Heart right ventricle (tissue), 16 donors: ENCODE measurements at places on chromosomes 5 and 9.

- H3K4me1 ChIP-seq, result no peaks in the 10 kb centered on the region
- peak; percentile 9 for DNase-seq
- H3K4me3 ChIP-seq, result no peak overlapping the region
- H3K36me3 ChIP-seq, result no peaks in the 10 kb centered on the region
- H3K27ac ChIP-seq, result no peak overlapping the region
Observed at GRCh38 chr5:128674837-128675446, 136.9 kb upstream of the FBN2 start.

DNA sequence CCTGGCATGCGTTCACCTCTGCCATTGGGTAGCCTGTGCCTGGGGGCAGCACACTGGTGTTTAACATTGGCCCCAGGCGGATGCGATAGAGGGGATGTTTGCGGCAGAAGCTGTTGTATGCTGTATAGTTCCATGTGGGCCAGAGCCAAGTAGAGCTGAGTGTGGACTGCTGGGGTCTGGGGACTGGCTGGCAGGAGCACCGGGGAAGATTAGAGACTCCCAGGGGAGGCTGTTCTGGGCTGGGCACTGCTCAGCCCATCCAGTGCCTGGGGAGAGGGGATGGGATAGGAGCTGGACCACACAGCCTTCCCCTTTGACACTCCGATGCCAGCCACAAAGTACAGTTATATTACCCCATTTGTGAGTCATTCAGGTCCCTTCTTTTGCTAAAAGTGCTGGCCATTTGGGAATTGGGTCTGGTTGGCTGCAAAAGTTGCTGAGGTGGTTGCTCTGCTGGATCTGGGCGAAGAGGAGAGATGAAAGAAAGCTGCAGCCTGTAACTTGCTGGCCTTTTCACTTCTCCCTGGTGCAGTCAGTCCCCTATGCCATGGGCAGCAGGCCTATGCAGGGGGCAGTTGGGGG, 73.8 kb downstream of the RGS3 start:
- H3K4me3 ChIP-seq, result no peak overlapping the region
- peak overlapping the region; percentile 80 for H3K27ac ChIP-seq
- peaks cover 90% of the 10 kb centered on the region for H3K4me1 ChIP-seq
- H3K27me3 ChIP-seq, result no peaks in the 10 kb centered on the region
- DNase-seq, result no peak

GRCh38 chr9:87665505-87665904, 60.4 kb upstream of the CTSL start:
- no peaks in the 10 kb centered on the region for H3K27me3 ChIP-seq
- DNase-seq, result no peak
- H3K36me3 ChIP-seq, result no peaks in the 10 kb centered on the region
- no peaks in the 10 kb centered on the region for H3K4me1 ChIP-seq
- H3K4me3 ChIP-seq, result no peak overlapping the region
- no peak overlapping the region for H3K27ac ChIP-seq

DNA sequence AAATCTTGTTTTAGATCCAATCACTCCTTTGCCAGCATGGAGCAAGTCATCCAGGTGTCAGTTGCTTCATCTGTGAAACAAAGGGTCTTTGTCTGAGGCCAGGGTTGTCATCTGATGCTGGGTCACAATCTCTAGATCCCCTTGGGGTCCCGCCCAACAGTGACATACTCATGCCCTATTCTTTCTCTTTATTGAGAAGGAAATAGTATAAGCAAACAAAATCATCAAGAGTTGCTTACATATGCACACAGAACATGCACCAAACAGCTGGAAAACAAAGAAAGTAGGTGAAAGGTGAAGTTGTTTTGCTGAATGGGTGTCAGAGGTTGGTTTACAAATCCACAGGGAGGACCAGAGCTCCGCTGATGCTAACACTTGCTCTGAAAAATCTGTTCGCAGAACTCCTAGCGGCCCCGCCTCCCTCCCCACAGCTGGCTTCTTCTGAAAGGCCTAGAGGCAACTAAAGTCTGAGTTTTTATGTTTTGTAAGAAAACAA, 106.1 kb upstream of the SLC44A1 start:
- H3K4me1 ChIP-seq, result peaks cover 18% of the 10 kb centered on the region
- DNase-seq, result peak; percentile 41
- no peak overlapping the region for H3K4me3 ChIP-seq
- H3K27ac ChIP-seq, result no peak overlapping the region

DNA sequence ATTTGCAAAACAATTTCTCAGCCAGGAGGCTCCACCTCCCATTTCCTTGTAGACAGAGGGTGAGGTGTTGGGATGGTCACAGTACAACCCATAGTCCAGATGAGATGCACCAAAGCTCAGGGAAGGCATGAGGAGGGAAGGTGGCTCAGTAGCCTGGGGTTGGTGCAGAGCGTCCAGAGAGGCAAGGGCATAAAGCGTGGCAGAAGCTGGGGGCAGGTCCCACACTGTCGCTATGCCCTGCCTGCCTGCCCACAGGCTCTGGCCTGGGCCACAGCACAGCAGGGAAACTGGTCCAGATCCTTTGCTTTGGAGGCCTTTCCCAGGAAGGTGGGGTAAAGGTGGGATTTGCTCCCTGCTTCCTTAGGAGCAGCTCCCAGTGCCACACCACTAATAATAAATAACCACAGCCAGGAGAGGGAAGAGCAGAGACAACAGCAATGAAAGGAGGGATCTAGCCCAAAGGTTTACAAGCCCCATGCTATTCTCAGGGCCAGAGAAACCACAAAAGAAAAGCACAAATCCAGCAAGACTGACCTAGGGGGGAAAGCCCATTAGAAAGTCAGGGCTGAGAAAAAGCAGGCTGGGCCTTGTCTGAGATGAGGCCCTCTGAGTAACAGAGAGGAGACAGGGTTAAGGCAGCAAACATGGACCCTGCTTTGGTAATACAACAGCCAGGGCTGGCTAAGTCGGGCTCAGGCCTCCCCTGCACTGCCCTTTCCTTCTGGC, 27.2 kb downstream of the PCDHGC5 start:
- H3K36me3 ChIP-seq, result no peaks in the 10 kb centered on the region
- H3K27me3 ChIP-seq, result no peaks in the 10 kb centered on the region
- no peak overlapping the region for H3K4me3 ChIP-seq
- H3K27ac ChIP-seq, result peak overlapping the region; percentile 56
- no peak for DNase-seq

- no peak overlapping the region for H3K4me3 ChIP-seq
- no peak for DNase-seq
- H3K36me3 ChIP-seq, result no peaks in the 10 kb centered on the region
- no peak overlapping the region for H3K27ac ChIP-seq
Observed at GRCh38 chr9:104412238-104412637, 91.8 kb upstream of the OR13F1 start.

- peak overlapping the region; percentile 87 for H3K27ac ChIP-seq
- peaks cover 12% of the 10 kb centered on the region for H3K4me1 ChIP-seq
Observed at GRCh38 chr5:58922461-58923171, 339.7 kb downstream of the RAB3C start.

- H3K27me3 ChIP-seq, result no peaks in the 10 kb centered on the region
- no peak overlapping the region for H3K4me3 ChIP-seq
- H3K27ac ChIP-seq, result no peak overlapping the region
- DNase-seq, result no peak
- H3K36me3 ChIP-seq, result no peaks in the 10 kb centered on the region
- no peaks in the 10 kb centered on the region for H3K4me1 ChIP-seq
Observed at GRCh38 chr5:66213533-66213932, 69.4 kb downstream of the SREK1 start.

- H3K36me3 ChIP-seq, result no peaks in the 10 kb centered on the region
- peak overlapping the region; percentile 60 for H3K4me3 ChIP-seq
- DNase-seq, result peak; percentile 87
- H3K27me3 ChIP-seq, result no peaks in the 10 kb centered on the region
- peak overlapping the region; percentile 41 for H3K27ac ChIP-seq
Observed at GRCh38 chr5:14011089-14012020, 66.9 kb upstream of the DNAH5 start.

DNA sequence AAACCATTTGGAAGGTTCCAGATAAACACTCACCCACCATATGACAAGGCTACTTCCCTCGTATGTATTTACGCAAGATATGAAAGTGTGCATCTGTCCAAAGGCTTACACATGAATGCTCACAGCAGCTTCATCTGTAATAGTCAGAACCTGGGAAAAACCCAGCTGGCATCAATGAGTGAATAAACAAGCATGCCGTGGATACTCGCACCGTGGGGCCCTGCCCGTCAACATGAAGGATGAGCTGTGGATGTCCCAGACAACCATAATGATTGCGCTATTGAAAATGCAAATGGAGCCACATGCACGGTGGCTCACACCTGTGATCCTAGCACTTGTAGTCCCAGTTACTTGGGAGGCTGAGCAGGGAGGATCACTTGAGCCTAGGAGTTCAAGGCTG, 60.6 kb upstream of the FCN1 start:
- no peak for DNase-seq
- H3K36me3 ChIP-seq, result no peaks in the 10 kb centered on the region
- no peaks in the 10 kb centered on the region for H3K27me3 ChIP-seq
- H3K27ac ChIP-seq, result no peak overlapping the region

DNA sequence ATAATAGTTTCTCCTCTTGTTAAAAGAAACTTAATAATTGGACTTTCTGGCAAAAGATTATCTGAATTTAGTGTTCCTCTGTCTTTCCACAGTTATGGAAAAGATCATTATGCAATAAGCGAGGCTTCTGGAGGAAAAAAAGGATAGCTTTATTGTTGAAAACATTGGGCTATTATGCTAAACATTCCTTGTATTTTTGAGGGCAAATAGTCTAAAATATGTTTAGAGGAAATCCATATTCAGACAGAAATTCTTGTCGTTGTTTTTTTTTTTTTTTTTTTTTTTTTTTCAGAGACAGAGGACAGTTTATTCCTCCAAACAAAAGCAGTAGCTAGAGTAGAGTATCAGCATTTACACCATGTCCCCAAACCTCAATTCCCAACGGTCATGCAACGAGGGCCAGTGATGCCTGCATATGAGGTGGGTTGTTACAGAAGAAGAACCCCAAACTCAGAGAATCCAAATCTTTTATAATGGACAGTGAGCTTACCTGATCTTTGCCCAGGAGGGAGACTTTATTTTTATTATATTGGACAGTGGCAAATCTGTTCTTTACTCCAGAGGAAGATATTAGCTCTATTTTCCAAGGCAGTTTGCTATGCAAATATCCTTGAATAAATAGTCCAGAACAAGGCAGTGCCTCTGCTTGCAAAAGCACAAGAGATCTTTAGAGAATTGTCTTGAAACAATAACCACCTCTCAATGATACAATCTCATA, 48.4 kb upstream of the CDK5RAP2 start:
- H3K27ac ChIP-seq, result no peak overlapping the region
- no peaks in the 10 kb centered on the region for H3K4me1 ChIP-seq
- no peak for DNase-seq
- no peak overlapping the region for H3K4me3 ChIP-seq
- no peaks in the 10 kb centered on the region for H3K27me3 ChIP-seq
- H3K36me3 ChIP-seq, result no peaks in the 10 kb centered on the region

GRCh38 chr9:136689108-136689460, 1.8 kb upstream of the AGPAT2 start:
- H3K4me3 ChIP-seq, result no peak overlapping the region
- H3K36me3 ChIP-seq, result no peaks in the 10 kb centered on the region
- no peaks in the 10 kb centered on the region for H3K27me3 ChIP-seq
- H3K27ac ChIP-seq, result peak overlapping the region; percentile 93
- no peak for DNase-seq

DNA sequence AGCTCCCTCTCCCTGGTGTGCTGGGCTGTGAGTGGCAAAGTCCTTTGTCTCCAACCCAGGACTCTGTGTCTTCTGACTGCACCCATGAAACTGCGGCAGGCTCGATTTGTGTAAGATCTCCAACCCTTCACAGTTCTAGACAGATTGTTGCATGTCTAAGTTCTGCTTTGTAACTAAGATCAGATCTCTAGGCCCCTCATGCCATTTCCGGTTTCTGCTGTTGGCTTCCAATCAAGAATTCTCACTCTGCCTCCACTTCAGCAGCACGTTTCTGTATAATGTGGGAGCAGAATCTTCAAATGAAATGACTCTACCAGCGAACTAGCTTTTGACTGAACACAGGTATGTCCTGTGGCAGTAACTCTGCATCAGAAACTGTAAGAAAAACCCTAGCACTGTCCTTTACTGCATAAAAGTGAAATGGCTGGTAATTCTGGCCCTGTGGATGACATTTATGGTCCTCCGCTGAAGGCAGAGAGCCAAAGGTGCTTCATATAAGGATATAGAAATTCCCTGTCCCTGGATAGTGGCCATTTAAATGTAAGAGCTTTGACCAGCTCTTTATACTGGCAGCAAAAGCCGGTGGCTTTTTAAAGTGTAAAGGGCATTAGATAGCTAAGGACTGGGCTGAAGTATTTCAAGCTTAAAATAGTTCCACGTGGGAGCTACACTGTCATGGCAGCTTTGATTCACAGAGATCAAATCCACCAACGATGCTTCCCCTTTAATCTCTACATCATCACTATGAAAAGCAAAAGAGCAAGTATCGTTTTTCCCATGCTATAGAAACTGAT, 319.0 kb upstream of the CDH6 start:
- peak overlapping the region; percentile 57 for H3K27ac ChIP-seq
- H3K4me3 ChIP-seq, result no peak overlapping the region
- H3K36me3 ChIP-seq, result no peaks in the 10 kb centered on the region
- no peaks in the 10 kb centered on the region for H3K27me3 ChIP-seq

- H3K27ac ChIP-seq, result peak overlapping the region; percentile 43
- no peak overlapping the region for H3K4me3 ChIP-seq
- H3K36me3 ChIP-seq, result no peaks in the 10 kb centered on the region
- H3K27me3 ChIP-seq, result no peaks in the 10 kb centered on the region
- DNase-seq, result no peak
Observed at GRCh38 chr9:111163716-111164389, 125.6 kb upstream of the LPAR1 start.

DNA sequence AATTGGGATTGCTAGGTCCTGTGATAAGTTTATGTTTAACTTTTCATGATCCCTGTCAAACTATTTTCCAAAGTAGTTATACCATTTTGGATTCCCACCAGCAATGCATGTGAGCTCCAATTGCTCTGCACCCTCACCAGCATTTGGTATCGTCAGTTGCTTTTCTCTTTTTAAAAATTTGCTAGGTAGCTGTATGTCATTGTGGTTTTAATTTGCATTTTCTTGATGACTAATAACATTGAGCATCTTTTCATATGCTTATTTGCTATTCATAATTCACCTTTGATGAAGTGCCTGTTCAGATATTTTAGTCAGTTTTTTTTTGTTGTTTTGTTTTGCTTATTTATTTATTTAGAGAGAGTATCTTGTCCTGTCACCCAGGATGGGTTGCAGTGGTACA, 12.5 kb downstream of the TAF1L start:
- H3K4me3 ChIP-seq, result no peak overlapping the region
- H3K36me3 ChIP-seq, result no peaks in the 10 kb centered on the region
- DNase-seq, result no peak
- H3K27ac ChIP-seq, result no peak overlapping the region

GRCh38 chr9:69834056-69834455, 13.4 kb downstream of the CFAP95 start:
- no peak overlapping the region for H3K27ac ChIP-seq
- H3K4me1 ChIP-seq, result no peaks in the 10 kb centered on the region
- no peaks in the 10 kb centered on the region for H3K27me3 ChIP-seq
- DNase-seq, result no peak

- DNase-seq, result no peak
- no peaks in the 10 kb centered on the region for H3K27me3 ChIP-seq
- no peak overlapping the region for H3K4me3 ChIP-seq
- peaks cover 22% of the 10 kb centered on the region for H3K36me3 ChIP-seq
Observed at GRCh38 chr9:114371343-114371944, 16.3 kb downstream of the AKNA start.
